ENCODE measurements at places on chromosomes 1 and 21.

DNA sequence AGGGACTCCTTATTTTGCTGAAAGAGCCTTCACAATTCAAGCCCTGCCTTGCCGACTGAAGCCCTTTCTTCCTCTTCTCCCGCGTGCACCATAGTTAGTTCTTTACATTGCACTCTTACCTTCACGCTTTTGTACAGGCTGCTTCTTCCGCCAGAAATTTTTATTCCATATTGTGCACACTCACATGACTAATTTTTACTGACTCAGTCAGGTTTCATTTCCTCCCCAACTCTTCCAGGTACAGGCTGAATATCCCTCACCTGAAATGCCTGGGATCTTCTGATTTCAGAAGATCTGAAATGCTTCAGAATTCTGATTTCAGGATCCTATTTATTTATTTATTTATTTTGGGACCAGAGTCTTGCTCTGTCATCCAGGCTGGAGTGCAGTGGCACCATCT lies 172.8 kb downstream of the ZNF281 start:
- DNase-seq: no peak

- DNase-seq: no peak
These were observed 209.1 kb downstream of the GRIK3 start for GRCh38 chr1:36825226-36825625.

GRCh38 chr1:69195136-69195535 lies 372.6 kb upstream of the LRRC7 start:
- no peak for DNase-seq

DNA sequence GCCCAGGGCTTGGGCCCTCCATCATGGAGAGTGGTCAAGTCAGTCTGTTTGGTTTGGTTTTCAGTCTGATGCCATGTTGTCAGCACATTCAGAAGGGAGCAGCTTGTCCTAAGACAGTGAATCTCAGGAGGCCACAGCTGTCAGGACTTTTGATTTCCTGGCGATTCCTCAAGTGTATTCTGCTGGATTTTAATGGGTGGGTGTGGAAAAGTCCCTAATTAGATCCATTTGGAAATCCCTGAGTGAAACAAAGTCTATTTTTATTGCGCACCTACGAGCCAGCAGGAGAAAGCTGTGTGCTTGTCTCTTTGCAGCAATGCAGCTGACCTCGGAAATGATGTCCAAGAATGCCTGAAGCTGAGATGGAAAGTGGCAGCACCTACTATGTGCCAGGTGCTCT lies 21.6 kb upstream of the FHAD1 start:
- no peak for DNase-seq

DNA sequence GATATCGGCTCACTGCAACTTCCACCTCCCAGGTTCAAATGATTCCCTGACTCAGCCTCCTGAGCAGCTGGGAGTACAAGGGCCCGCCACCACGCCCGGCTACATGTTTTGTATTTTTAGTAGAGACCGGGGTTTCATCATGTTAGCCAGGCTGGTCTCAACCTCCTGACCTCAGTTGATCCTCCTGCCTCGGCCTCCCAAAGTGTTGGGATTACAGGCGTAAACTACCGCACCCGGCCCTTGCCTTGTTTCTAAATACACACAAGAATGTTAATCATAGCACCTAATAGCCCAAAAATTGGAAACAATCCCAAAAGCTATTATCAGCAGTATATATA lies 1.2 kb upstream of the MSTO1 start:
- DNase-seq: no peak

DNA sequence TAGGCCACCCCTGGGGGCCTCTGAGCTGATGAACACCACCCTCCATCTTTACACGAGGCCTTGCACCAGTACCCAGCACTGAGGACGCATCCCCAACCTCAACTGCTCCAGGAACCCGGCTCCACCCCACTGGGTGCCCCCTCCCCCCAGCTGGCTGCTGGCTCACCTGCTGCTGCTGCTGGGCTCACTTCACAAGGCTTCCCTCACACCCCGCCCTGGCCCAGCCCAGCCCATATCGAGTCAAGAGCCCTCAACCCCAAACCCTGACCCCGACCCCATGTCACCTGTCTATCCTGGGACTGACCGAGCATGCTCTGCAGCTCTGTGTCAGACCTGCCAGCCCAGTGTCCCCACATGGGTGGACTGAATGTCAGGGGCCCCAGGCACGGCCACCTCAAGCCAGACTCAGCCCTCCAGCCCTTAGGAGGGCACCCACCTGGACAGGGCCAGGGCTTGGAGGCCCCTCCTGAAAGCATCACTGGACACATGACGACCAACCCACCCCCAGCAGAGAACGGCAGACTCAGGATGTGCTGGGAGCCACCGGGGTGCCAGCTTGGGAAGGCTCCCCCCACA lies 21.4 kb downstream of the WNT9A start:
- DNase-seq: no peak

DNA sequence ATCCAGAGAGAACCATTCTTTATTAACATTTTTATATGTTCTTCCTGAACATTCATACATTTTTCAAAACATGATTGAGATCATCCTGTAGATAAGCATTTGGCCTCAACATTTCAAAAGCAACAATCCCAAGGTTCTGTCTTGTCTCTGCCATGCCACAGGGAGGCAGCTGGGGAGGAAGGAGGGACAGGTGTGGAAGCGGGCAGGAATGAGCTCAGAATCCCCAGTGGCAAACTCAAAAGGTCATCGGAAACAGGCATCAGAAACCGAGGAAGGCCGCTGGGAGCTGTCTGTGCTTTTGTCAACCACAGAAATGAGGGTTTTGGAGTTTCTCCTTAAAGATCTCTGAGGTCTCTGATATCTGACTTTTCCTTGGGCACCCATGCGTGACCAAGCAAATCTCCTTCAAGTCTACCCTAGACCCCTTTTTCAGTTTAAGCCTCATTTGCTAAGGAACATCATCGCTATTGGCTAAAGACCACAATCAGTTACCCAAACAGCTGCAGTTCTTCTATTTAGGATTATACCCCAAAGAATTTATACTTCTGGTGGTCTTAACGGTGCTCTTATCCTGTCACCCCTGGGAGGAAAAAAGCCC lies 34.0 kb downstream of the RASSF5 start:
- DNase-seq: no peak

- peak; percentile 24 for DNase-seq
These were observed 25.0 kb downstream of the RLF start for GRCh38 chr1:40185951-40186864.

DNA sequence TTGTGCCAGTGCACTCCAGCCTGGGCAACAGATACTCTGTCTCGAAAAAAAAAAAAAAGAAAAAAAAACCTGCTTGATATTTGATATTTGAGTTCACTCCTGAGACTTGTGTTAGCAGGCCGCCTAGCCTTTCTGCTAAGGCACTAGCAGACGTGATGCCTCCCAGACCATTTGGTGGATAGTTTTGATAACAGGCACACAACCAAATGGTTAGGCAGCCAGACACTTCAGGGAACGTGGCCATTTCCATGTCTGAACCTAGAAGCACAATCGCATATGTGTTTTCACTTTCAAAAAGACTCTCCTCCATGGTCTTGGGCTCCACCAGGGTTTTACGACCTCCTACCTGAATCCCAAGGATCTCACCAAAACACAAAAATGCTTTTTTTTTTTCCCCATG lies 1319.5 kb downstream of the BRINP3 start:
- no peak for DNase-seq
